DMS79 (cell line): ENCODE measurements at places on chromosomes 6 and 20.

DNA sequence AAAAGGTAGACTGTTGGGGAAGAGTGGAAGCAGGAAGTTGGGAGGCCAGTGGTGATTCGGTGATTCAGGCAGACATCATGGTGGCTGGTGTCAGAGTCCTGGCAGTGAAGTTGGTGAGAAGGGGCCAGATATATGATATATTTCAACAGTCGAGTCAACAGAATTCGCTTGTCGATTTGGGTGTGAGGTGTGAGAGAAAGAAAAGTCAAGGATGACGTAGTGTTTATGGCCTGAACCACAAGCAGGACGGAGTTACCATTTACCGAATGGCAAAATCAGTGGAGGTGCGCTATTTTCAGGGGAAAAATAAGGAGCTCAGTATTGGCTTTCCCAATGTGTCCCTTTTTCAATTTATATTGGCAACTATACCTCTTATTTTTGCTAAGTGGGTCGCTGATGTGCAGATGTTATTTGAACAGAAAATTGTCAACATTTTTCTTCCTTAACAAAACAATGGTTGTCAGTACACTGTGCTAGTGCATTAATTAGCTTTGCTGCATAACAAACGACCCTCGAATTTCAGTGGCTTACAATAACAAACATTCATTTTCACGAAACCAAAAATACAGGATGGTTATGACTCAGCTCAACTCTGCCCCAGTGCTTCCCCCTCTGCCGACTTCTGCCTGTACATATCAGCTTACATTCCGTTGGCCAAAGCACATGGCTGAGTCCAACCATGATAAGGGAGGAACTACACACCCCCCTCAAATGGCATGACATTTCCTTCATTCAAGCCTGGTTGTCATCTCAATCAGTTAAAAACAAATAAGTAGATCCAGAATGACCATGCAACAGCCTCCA, 255.0 kb upstream of the ZFP64 start:
- no peak for DNase-seq

DNA sequence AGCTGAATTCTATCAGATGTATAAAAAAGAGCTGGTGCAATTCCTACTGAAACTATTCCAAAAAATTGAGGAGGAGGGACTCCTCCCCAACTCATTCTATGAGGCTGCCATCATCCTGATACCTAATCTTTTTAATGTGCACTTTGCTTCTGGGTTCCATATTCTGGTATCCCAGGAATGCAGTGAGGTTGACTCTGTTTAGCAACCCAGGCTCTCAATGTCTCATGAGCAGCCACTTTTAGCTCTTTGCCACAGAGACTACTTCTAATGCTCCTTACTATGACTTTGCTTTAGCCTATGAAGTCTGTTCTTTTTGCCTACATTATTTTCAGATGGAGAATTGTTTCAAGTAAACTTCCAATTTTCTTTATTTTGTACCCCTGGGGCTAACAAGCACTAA, 185.5 kb upstream of the NRSN1 start:
- DNase-seq: no peak

DNA sequence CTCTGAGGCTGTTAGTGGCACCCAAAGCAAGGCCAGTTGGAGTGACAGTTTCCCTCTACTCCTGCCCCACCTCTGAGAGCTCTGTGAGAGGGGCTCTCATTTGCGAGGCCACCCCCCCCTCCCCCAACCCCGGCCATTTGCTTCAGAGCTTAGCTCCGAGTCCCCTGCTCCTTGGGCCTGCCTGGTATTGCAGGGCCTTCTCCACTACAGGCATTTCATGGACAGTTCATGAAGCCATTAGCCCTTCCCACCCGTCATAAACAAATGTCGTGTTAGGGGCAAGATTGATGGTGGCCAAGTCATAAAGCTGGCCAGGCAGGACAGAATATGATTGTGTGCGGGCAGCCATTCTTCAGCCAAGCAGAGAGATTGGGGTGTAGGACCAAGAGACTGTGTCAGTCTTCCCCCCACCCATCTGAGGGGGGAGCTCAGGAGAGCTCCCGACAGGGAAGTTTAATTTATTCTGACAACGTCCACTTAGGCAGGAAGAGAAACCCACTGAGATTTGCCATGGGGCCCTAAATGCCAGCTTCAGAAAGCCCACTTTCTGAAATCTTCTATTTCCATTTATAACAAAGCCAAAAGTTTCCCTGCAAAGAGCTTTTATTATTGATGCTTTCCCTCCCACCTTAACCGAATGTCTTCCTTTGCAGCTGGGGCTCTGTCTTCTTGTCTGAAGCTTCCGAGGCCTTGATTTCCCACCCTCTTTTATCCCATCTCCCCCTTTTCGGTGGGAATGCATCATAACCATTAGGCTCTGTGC, 7.2 kb downstream of the FOXC1 start:
- no peak for DNase-seq

DNA sequence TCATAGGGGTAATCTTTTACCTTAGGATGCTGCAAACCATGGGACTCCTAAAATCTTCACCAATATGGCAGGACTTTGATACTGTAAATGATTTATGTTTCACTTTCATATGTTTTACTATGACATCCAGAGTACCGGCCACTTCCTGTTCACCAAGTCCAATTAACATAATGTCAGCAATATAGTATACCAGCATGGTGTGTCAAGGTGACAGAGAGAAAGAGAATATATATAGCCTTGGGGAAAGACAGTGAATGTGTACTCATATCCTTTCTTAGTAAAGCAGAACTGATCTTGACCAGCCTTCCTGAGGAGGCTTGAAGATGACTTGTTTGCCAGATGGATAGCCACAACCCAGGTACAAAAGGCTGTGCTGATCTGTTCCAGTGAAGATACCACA, 127.9 kb downstream of the NRN1 start:
- no peak for DNase-seq

DNA sequence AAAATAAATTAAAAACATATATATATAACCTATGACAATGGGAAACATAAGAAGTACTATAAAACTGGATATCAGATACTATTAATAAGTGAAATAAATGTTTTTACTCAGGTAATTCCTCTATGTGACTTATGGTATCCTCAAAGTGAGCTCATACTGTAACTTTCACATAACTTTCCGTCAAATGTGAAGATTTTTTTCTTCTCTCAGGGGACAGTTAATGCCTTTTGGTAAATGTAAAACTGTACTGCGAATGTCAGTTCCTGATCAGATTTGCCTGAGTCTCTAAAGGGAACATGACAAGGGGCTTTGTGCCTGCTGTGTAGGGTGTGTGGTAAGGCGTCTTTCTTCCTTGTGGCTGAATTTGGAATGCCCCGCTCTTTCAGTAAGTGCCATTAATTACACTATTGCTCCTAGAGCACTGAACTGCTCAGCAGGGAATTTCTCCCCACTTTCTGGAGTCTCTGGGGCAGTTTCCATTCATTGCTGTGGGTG, 271.8 kb downstream of the PRL start:
- DNase-seq: no peak
